ENCODE measurements at places on chromosomes 2 and 18. TPM values are rescaled to one million over a fixed set of nuclear protein-coding genes. Genes with fewer than 3 reads are reported as not detected.

The IAH1 gene
- 64.6 TPM for total RNA-seq

The TTN gene
- total RNA-seq = 2.2 TPM

The HOXD11 gene
- not detected for total RNA-seq

The PJVK gene
- total RNA-seq = 2.8 TPM

DNA sequence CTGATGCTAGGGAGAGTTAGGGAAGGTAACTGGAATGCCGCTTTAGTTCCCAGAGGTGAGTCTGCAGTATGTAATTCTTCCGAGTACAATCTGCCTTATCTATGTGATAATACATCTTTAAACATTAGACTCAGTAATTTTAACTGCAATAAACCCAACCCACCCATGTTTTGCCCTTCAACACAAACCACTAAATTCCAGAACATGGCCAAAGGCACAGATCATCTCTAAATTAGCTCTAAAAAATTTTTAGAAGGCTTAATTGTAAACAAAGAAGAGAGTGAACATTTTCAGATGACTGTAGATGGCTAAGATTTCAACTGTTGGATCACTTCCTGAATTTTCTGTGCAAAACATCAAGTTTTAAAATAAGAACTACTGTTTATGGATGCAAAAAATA lies 488.7 kb upstream of the ID2 start:
- DNase-seq = no peak

DNA sequence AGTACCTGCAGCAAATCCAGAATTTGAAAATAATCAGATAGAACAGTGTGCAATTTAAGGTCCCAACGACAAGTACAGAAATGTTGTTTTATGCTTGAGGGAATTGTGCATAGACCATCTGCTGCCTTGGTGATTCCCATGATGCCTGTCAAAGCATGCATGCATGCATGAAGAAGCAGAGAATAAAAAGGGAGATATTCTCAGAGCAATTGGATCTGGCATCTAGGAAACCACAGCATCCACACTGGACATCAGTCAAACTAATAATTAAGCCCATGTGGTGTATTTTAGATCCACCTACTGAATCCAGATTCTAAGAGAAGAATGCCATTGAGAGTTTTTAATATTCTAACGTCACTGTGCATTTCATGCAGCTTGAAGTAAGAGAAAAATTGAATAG lies 361.2 kb downstream of the FSIP2 start:
- no peak for DNase-seq

GRCh38 chr18:64118406-64118805 lies 30.5 kb downstream of the LINC00305 start:
- DNase-seq = no peak

DNA sequence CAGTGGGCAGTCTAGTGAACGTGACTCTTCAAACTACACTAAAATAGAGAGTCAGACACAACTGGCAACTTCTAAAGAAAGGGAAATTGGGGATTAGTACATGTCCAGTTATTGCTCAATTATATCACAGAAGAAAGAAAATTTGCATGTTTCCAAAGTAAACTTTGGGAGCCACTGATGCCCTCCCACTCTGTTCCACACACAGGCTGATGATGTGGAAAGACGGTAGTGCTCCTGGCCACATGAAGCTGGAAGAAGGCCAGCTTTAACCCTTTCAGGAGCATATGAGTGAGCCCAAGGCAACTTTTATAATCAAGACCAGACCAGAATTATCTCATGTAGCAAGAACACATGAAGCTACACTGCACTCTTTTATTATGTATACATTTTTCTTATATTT lies 141.0 kb downstream of the NR4A2 start:
- no peak for DNase-seq

GRCh38 chr2:20365249-20365817 lies 14.7 kb upstream of the PUM2 start:
- peak; percentile 60 for DNase-seq

GRCh38 chr2:147173189-147173581 lies 671.6 kb upstream of the ACVR2A start:
- no peak for DNase-seq
